Femur (tissue), 1 donor: ENCODE measurements at places on chromosomes 2 and 18.

- no peak for DNase-seq
Measured at GRCh38 chr2:135494917-135495316, 36.1 kb downstream of the ZRANB3 start.

GRCh38 chr2:53786705-53787613, at the start of the genes ASB3 and ERLEC1:
Gene ASB3, minus strand, starts transcription at chr2:53786953. Its CDS starts 21,381 bp downstream, at chr2:53765572.
Gene ERLEC1, plus strand, starts transcription at chr2:53787044. Its CDS starts 167 bp downstream, at chr2:53787211.
- peak; percentile 96 for DNase-seq

- DNase-seq, result no peak
Measured at GRCh38 chr18:2150566-2150965, 420.7 kb downstream of the METTL4 start.

DNA sequence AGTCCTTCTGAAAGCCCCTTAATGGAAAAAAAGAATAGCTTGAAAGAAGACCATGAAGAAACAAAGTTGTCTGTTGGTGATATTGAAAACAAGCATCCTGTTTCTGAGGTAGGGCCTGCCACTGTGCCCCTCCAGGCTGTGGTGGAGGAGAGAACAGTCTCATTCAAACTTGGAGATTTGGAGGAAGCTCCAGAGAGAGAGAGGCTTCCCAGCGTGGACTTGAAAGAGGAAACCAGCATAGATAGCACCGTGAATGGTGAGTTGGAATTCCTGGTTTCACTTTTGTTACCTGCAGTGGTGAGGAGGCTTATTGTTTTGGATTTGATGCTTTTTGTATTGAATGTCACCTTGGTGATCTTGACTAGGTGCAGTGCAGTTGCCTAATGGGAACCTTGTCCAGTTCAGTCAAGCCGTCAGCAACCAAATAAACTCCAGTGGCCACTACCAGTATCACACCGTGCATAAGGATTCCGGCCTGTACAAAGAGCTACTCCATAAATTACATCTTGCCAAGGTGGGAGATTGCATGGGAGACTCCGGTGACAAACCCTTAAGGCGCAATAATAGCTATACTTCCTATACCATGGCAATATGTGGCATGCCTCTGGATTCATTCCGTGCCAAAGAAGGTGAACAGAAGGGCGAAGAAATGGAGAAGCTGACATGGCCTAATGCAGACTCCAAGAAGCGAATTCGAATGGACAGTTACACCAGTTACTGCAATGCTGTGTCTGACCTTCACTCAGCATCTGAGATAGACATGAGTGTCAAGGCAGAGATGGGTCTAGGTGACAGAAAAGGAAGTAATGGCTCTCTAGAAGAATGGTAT, 13.3 kb downstream of the SLC20A1 start:
- no peak for DNase-seq

- DNase-seq, result no peak
Measured at GRCh38 chr2:232533944-232534710, 5.4 kb upstream of the CHRNG start.

DNA sequence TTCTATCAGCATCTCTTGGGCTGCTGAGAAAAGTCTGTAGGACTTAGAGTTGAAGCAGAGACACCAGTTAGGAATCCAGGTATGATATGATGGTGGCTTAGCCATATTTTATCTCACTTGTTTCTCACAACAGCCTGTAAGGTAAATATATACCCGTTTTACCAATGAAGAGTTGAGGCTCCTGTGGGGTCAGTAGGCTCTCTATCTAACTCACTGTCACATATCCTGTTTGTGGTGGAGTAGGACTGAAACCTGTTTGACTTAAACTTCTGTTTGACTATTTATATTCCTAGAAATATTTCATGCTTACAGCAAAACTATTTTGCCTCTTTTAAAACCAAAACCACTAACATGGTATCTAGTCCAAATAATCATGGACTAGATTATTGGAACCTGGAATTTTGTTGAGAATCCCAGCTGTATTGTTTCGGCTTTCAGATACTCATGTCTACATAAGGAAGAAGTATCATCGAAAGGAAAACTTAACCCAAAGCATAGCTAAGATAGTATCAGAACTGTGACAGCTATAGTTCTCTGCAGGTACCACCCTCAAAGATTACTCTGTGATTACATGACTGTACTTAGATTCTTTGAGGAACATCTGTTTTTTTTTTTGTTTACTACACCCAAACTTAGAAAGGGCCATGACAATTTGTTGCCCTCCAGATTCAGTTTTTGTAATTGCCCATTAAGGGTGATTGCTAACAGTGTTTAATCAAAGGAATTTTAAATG, 216.1 kb upstream of the THUMPD2 start:
- DNase-seq, result no peak
